ENCODE measurements at places on chromosomes 3 and 15.
A peak's percentile ranks its signal among the peaks of the same experiment; 100 is the strongest.

GRCh38 chr15:89556413-89557262, 18.6 kb upstream of the TICRR start:
- DNase-seq: peak; percentile 78

DNA sequence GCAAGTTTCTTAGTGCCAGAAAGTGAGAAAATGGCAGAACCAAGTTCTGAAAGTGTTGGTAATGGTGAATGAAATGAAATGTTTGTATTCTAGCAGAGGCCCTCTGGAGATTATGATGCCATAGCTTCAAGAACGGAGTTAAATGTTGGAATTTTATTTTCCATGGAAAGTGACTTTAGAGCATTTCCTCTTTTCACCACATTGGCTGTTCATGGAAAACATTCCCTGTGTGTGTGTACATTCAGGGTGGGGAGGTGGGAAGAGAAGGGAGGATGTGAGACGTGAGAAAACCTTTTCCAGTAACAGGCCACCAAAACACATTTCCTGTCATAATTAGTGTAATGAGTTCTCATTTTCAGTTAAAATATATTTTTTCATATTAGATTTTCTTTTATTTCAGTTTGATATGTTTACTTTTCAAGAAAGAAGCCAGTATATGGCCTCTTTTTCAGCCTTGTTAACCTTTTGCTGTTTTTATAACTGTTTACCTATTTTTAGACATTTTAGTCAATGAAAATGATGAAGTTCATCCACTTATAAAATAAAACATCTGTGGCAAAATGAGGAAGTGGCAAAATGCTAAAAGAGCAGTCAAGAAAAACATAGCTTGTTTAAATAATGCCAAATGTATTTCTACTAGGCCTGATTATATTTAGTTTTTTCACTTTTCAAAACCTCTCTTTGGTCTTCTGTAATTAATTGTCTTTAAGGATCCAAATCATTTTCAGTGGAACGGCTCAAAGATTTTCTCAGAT, 21.6 kb downstream of the SAMMSON start:
- no peak for DNase-seq

DNA sequence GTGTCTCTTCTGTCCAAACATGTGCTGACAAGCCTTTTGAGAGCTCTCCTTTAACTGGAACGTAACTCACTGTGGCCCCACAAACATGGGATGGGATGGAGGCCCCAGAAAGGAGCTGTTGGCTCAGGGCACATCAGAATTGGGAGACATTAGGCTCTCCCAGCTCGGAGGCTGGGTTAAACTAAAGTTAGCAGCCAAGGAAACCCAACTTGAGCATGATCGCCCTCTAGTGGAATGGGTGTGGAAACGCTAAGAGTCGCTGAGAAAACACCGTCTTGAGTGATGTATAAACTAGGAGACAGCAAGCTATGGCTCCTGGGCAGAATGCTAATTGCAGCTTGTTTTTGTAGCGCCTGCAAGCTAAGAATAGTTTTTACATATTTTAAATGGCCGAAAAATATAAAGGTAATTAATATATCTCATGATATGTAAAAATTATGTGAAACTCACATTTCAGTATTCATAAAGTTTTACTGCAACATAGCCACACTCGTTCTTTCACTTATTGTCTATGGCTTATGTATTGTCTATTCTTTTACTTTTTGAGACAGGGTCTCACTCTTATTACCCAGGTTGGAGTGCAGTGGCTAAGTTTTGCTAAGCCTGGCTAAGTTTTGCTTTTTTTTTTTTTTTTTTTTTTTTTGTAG, 138.8 kb upstream of the HACD2 start:
- peak; percentile 74 for DNase-seq

DNA sequence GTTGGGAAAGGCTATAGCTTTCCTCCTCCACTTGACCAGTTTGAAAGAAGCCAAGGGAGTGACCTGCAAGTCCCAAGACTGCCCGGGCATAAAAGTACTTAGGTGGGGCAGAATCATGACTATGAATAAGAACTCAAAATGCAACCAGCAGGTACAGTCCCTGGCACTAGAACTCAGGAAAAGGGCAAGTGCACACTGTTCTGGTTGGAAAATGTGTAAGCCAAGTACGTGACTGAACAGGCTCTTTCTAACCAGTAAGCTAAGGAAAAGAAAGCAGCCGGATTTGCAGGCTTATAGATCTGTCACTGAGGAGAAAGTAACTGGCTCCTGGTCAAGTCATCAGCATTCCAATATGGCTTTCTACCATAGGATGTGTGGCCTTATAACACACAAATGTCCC, 101.2 kb upstream of the SLC4A7 start:
- no peak for DNase-seq

DNA sequence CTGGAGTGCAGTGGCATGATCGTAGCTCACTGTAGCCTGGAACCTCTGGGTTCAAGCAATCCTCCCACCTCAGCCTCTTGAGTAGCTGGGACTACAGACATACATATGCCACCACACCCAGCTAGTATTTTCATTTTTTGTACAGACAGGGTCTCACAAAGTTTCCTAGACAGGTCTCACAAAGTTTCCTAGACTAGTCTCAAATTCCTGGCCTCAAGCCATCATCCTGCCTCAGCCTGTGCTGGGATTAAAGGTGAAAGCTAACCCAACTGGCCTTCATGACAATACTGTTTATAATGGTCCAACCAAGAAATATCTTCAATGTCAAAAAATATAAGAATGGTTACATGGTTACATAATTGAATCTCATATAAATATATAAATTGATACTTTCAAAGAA, 24.0 kb downstream of the GPR176 start:
- no peak for DNase-seq

DNA sequence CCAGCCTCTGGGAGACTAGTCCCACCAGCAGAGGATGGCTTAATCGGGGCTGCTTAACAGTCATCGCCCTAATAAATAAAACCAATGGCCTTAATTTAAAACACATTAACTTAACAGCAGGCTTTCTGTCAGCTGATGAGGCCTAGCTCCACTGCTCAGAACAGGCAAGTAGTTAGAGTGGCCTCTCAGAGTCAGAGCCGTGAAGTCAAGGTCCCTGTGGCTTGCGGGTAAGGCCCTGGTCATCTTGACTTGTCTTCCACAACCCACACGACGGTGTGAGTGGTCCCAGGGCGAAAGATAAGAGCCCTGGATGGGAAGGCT, 11.8 kb downstream of the XXYLT1 start:
- DNase-seq: no peak

GRCh38 chr3:45118615-45119071, 27.5 kb downstream of the CDCP1 start:
- DNase-seq: no peak
